BJ (cell line): ENCODE measurements at places on chromosomes 11 and 22. TPM values are rescaled to one million over a fixed set of nuclear protein-coding genes. Genes with fewer than 3 reads are reported as not detected.

The CSRP3 gene
- polyA plus RNA-seq = not detected in 2 replicates

The HDAC10 gene
- polyA plus RNA-seq = 8.8 and 18.2 TPM in 2 replicates

The OR5T3 gene
- polyA plus RNA-seq = not detected in 2 replicates

DNA sequence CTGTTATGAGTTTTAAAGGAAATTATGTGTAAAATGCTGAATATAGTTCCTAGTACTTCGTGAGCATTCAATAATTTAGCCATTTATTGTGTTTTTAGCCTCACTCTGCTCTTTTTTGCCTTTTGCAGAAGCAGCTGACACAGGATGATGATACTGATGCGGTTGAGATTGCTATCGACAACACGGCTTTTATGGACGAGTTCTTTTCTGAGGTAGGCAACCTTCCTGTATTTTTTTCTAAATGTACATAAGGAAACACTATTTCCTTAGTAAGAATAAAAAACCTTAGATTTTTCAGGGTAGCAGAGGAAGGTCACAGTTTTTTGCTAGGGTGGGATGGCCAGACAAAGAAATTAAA, 17.9 kb downstream of the STX3 start:
- no peak for DNase-seq

DNA sequence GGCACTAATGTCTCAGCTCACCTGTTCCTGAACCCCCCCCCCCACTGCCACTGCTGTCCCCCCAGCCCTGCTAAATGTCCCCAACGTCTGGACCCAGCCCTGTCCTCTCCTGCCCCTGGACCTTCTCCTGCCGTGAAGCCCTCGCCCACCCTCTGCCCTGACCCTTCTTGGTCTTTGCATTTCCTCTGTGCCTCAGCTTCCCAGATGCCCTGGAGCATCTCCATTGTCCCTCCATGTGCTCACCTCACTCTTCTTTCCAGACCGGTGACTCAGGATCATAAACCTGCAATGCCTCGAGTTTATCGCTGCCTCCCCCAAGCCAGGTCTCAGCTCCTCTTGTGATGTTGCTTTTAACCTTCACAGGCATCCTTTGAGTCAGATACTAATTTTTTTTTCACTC, 416.4 kb downstream of the BRD1 start:
- no peak for DNase-seq

DNA sequence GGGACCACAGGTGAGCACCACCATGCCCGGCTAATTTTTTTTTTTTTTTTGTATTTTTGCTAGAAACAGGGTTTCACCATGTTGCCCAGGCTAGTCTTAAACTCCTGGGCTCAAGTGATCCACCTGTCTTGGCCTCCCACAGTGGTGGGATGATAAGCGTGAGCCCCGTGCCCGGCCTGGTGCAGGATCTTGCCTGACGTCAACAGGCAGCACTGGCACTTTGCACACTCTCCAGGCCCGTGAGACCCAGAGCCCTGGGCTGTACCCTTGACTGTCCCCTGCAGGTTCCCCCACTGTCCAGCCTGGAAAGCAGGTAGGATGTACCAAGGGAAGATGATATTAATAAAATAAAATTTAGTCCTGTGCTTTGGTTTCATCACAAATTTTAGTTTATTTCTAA, 29.1 kb upstream of the PANX2 start:
- no peak for DNase-seq

DNA sequence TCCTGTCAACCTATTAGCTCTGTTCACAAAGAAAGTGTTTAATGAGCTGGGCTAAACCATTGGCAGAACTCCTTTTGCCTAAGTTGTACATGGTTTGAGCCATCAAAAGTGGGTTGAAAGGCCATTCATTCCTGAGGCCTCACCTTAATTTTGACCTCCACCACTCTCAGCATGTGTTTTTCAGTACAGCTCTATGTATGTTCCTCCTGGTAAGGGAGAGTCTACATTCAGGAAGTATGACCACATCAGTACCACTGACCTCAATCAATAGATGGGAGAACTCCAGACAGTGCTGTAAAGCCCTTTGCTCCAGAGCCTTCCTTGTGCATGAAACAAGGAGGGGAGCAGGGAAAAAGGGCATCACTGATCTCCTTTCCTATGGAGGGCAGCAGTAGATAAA, 87.8 kb upstream of the CARD18 start:
- DNase-seq = no peak

DNA sequence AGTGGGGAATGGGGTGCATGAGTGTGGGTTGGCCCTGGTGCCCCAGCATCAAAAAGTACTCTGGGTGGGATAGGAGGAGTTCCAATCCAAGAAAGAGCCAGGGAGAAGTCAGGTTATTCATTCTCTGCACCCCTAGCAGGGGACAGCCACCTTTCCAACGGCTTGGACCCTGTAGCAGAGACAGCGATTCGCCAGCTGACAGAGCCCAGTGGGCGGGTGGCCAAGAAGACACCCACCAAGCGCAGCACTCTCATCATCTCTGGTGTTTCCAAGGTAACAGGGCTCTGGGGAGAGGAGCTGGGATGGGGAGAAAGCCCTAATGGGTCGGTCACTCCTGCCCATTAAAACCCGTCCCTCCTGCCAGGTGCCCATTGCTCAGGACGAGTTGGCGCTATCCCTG, 6.6 kb downstream of the C2CD2L start:
- no peak for DNase-seq

DNA sequence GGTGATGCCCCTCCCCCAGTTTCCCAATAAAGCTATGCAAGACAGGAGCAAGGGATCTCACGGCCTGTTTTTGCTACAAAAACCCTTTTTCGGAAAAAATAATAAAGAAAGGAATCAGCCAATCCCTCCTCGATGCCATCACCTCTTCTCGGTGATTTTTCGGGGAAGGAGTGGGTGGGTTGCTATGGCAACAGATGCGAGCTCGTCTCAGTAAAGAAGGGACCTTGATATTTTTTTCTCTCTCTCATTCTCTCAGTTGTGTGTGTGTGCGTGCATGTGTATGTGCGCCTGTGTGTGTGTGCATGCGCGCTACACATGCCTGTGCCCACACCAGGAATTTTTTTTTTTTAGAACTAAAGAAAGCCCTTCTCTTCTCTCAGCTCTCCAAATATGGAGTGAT, 3.8 kb upstream of the NPAS4 start:
- DNase-seq = no peak
